EL (cell line): ENCODE measurements at places on chromosomes 12 and 14.

GRCh38 chr12:9406564-9407424 is 198.6 kb upstream of the PZP start:
- DNase-seq = no peak

- DNase-seq = no peak
These were observed 6.6 kb downstream of the CFAP54 start for GRCh38 chr12:96495841-96496545.

DNA sequence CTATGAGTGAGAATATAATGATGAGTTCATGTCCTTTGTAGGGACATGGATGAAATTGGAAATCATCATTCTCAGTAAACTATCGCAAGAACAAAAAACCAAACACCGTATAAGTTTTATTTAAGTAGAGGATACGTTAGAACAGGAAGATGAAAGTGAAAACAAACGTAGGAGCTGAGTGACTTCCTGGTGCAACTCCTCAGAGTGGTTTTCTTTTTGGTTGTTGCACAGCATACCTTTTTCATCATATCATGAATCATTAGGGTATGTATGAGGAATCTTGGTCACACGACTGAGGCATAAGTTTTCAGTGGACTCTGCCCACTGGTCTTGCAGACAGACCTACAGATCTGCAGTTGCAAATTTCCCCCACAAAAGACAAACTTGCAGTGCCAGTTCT is 199.0 kb downstream of the LRFN5 start:
- DNase-seq = no peak

DNA sequence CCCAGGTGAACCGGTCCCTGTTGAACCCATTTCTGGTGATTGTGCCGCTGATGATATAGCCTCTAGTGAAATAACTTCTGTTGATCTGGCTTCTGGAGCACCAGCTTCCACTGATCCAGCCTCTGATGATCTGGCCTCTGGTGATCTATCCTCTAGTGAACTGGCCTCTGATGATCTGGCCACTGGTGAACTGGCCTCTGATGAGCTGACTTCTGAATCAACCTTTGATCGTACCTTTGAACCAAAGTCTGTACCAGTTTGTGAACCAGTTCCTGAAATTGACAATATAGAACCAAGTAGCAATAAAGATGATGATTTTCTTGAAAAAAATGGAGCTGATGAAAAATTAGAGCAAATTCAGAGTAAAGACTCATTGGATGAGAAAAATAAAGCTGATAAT is 59.1 kb downstream of the ATF7IP start:
- DNase-seq = no peak

GRCh38 chr14:61578745-61579144 is 116.6 kb upstream of the HIF1A start:
- no peak for DNase-seq

GRCh38 chr12:47840571-47840970 is 20.9 kb upstream of the HDAC7 start:
- no peak for DNase-seq

GRCh38 chr12:74552201-74552600 is 14.6 kb downstream of the ATXN7L3B start:
- no peak for DNase-seq

- DNase-seq = peak; percentile 55
These were observed 8.1 kb downstream of the LRRC43 start for GRCh38 chr12:122190842-122191668.

- no peak for DNase-seq
These were observed 82.2 kb downstream of the PPP2R5C start for GRCh38 chr14:101843665-101844064.

DNA sequence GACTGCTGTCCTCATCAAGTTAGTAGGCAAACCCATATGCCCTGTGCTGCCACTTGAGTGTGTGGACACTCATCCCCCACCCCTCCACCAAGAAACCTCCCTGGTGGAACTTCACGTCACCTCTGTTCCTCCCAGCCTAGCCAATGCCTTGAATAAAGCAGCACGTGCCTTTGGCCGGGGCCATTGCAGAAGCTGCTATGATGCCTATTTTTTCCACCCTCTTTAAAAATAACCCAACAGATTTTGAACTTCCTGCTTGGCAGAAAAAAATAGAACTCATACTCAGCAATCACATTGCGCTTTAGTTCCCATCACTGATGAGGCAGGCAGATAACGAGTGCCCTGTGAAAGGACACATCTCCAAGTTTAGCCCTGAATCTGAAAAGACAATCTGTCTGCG is 23.1 kb upstream of the PWP1 start:
- DNase-seq = no peak

- DNase-seq = peak; percentile 42
These were observed 156.9 kb downstream of the CAND1 start for GRCh38 chr12:67426067-67426466.

DNA sequence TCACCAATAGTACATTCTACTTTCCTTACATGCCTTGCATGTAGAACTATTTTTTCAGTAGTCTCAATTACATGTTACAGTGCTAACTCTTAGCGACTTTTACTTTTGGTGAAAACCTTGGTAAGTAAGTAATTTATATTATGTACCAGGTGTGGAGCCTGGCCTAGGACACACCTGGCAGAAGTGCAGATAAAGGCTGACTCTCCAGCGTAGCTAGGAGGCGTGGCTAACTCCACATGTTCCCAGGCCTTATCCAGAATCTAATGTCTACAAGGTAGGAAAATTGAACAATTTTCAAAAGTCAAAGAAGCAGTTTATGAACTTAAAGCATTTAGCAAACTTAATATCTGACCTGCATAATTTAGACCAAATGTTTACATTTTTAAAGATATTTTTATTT is 157.4 kb downstream of the DHRS2 start:
- no peak for DNase-seq

GRCh38 chr12:116429826-116430360 is 129.3 kb upstream of the MAP1LC3B2 start:
- no peak for DNase-seq

DNA sequence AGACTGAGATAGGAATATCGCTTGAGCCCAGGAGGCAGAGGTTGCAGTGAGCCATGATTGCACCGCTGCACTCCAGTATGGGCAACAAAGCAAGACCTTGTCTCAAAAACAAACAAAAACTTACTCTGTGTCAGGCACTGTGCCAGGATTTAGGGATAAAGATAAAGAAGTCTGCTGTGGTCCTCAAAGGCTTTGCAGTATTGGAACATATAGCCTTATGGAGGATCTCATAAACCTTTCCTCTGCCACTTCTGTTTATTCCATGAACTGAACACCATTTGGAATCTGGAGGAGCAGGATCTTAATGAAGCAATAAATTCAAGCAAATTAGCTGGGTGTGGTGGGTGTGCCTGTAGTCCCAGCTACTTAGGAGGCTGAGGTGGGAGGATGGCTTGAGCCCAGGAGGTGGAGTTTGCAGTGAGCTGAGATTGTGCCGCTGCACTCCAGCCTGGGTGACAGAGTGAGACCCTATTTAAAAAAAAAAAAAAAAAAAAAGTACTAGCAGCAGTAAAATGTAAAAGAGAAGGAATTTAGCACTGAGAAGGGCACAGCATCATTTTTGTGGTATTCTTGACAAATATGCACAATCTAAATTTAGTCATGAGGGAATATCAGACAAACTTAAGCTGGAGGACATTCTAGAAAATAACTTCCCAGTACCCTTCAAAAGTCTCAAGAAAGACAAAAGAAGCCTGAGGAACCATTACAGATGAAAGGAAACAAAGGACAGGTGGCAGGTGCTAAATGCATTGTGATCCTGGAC is 27.1 kb downstream of the BMAL2 start:
- DNase-seq = peak; percentile 15

- no peak for DNase-seq
These were observed 44.9 kb downstream of the CYP46A1 start for GRCh38 chr14:99728981-99729451.

GRCh38 chr14:32977913-32978312 is 39.2 kb downstream of the NPAS3 start:
- no peak for DNase-seq

DNA sequence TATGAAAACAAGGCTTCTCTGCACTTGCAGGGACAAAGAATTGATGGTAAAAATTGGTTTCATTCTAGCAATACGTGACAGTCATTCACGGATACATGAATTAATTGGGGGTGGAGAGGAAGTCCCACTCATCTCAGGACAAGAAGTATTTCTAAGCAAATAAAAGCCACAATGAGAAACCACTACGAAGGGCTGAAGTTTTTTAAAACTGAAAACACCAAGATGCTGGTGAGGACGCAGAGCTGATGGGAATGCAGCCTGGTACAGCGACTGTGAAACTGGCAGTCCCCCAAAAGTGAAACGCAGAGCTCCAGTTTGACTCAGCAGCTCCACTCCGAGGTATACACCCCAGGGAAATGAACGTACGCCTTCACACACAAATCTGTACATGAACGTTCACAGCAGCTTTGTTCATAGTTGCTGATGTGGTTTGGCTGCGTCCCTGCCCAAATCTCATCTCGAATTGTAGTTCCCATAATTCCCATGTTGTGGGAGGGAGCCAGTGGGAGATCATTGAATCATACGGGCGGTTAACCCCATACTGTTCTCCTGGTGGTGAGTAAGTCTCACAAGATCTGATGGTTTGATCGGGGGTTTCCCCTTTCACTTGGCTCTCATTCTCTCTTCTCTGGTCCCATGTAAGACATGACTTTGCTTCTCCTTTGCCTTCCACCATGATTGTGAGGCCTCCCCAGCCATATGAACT is 89.0 kb downstream of the SCARB1 start:
- peak; percentile 65 for DNase-seq

GRCh38 chr14:37195327-37195726 is 2.4 kb upstream of the MIPOL1 start:
- peak; percentile 59 for DNase-seq

DNA sequence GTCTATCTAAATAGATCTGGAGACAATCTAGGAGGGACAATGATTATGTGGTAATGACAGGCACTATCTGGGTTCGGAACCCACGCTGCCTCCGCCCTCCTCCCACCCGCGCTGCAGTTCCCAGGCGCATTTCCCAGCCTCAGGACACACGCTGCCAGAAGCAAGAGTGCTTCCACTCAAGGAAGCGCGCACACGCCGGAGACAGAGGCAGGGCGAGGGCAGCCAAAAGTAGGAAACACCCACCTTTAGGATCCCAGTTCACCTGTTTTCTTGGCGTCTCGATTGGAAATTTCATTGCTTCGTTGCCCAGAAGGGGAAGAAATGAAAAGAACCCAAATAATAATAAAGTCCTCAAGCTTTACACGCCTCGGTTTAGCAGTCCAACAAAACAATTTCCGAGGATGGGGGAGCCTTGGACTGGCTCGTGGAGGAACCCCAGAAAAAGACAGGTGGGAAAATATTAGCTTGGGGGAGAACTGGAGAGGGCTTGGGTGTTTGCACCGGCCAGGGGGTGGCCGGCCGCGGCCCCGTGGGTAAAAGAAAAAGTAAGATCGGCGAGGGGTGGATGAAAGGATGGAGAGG is 474 bp downstream of the KCNK10 start:
- DNase-seq = no peak
